ENCODE measurements at places on chromosomes 1 and 21.
A peak's percentile ranks its signal among the peaks of the same experiment; 100 is the strongest.

DNA sequence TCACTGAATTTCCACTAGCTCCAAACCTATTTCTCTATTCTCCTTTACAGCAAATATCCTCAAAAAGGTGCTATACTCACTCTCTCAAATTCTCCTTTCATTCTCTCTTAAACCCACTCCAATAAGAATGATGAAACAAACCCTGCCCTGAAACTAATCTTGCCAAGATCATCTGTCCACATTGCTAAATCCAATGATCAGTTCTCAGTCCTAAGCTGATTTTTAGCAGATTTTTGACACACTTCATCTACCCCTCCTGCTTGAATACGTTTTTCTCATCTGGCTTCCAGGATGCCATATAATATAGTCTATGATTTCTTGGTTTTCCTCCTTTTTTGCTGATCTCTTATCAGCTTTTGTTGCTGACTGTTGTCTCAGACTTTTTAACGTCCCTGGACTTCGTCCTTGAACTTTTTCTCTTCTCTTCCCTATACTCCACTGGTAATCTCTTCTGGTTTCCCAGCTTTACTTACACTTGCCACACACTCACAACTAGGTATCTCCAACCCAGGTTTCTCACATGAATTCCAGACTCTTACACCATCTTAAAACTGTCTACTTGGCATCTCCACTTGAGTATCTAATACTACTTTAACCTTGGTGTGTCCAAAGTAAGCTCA lies 35.3 kb downstream of the RERE start:
- DNase-seq: no peak

DNA sequence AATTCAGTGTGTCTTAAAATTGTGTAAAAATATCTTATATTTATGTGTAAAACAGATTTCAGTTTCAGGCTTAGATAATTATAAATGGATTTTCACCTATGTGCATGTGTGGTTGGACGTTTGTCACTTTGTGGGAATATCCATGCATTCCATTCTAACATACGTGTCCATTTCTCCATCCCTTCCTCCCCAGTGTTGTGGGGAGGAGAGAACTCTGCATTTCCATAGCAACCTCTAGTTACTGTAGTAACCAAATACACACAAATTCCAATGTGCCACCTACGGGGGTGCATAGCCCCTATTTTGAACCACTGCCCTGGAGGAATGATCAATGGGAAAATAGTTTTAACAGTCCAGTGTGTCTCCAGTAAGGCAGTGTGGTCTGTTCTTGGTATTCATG lies 79.0 kb downstream of the RASAL2 start:
- DNase-seq: no peak

- no peak for DNase-seq
Observed at GRCh38 chr1:46804027-46804889, 5.4 kb downstream of the CYP4B1 start.

DNA sequence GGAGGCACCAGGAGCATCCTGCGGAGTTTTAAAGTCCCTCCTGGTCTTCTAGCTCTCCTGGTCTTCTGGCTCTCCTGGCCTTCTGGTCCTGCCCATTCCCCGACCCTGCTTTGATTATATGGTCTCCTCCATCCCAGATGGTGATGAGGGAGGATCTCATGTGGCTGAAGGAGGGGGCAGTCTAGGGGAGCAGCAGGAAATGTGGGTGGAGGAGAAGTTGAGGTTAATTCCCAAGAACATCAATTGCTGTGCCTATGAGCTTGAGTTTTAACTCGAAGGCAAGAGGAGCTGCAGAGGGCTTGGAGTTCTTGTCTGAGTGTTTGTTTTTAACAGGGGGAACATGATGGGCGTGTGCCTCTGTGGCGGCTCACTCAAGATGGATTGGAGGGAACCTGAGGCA lies 408.8 kb downstream of the MATN1 start:
- DNase-seq: no peak

GRCh38 chr1:171218661-171219060 lies 29.6 kb upstream of the FMO1 start:
- no peak for DNase-seq

- DNase-seq: peak; percentile 20
Observed at GRCh38 chr1:228445843-228446650, 29.4 kb upstream of the TRIM17 start.

DNA sequence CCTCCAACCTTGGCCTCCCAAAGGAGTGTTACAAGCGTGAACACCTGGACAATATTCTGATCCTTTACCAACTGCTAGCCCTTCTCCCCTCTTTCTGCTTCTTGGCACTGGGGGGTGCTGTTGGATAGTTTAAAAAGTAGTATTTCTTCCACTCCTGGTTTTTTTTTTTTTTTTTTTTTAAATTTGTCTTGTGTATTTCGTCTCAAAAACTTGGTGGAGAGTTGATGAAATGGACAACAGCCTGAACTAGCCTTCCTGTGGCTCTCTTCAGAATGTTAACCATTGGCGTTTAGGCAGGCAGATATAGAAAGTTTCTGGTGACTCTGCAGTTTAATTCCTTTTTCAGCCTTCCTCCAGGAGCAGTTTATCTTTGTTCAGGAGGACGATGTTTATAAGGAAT lies 69.7 kb upstream of the USP24 start:
- no peak for DNase-seq

DNA sequence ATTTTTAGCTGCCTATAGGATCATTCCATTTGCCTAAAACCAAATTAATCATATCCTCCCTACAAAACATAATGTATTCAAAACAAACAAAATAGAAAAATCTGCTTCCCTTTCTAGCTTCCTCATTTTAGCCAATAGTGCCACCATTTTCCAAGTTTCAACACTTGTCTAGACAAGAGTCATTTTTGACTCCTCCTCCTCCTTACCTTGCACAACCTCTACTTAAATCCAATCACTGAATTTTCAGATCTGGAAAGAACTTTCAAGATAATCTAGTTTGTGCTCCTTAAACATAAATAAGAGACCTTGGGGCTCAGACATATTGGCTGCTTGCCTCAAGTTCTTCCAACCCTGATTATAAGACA lies 7.4 kb downstream of the STX6 start:
- DNase-seq: no peak

GRCh38 chr1:232629250-232630046 lies 485 bp downstream of the SIPA1L2 start:
- DNase-seq: no peak

- DNase-seq: no peak
Observed at GRCh38 chr21:32131960-32132359, 146.9 kb downstream of the MIS18A start.

GRCh38 chr1:5571861-5572401 lies 420.3 kb downstream of the NPHP4 start:
- DNase-seq: no peak

Measured in activated CD4-positive, alpha-beta T cell treated with anti-CD3 and anti-CD28 coated beads, Interleukin-2, amount 50 U/mL, for 24 hours (primary cell).